ENCODE measurements at places on chromosomes 6 and 20.

- peak; percentile 52 for DNase-seq
These were observed 8.1 kb upstream of the TSPYL1 start for GRCh38 chr6:116287689-116288282.

DNA sequence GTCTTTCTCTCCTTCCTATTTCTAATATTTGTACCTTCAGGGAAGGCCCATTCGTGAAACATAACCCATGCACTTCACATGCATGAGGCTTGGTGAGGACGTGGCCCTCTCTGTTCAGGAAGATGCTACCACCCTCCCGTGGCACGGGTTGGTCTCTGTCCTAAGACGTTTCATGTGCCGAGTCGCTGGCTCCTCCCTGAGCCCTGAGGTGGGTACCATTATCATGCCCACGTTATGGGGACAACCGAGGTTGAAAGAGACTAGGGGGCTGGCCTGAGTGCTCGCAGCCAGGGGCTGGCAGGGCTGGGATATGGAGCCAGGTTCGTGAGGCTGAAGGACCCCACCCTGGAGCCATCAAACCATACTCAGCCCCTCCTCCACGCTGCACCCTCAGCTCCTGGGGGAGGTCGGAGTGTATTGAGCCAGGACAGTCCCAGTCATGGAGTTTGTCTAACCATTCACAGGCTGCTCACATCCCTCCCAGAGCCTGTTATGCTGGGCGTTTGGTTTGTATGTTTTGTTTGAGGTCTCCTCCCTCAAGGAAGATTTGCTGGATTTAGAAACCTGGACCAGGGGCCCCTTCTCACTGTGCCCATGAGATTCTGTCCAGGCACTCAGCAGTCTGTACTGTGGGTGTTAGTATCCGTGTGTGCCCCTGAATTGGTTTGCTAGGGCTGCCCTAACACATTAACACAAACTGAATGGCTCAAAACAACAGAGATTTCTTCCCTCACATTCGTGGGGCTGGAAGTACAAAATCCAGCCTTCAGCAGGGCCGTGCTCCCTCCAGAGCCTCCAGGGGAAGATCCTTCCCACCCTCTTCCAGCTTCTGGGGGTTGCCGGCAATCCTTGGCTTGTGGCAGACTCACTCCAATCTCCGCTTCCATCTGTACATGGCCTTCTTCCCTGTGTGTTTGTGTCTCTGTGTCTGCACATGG is 88.3 kb downstream of the ANKRD60 start:
- no peak for DNase-seq

DNA sequence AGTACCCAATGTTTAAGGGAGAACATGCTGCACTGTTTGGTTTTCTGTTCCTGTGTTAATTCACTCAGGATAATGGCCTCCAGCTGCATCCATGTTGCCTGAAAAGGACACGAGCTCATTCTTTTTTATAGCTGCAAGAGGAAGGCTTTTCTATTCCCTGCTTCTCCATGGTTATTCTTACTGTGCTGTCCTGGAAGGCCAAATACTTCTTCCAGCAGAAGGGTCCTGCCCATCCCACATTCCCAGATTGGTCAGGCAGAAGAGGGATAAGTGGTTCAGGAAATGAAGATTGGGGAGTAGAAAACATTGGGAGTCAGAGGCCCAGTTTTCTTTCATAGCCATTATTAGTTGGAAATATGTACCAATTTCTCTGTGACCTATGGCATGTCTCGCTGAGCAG is 122.4 kb downstream of the TCP11 start:
- no peak for DNase-seq

- DNase-seq = no peak
These were observed 51.9 kb upstream of the MRPS10 start for GRCh38 chr6:42269553-42269952.

GRCh38 chr20:4109307-4109940 is 94.1 kb upstream of the RNF24 start:
- DNase-seq = no peak

- DNase-seq = no peak
These were observed 105.2 kb upstream of the CARMIL1 start for GRCh38 chr6:25173951-25174474.

GRCh38 chr6:42049948-42050296 is 402 bp upstream of the TAF8 start:
- no peak for DNase-seq

GRCh38 chr6:44676826-44677433 is 289.4 kb downstream of the CDC5L start:
- DNase-seq = no peak

GRCh38 chr6:15184441-15184861 is 61.4 kb upstream of the JARID2 start:
- DNase-seq = no peak

DNA sequence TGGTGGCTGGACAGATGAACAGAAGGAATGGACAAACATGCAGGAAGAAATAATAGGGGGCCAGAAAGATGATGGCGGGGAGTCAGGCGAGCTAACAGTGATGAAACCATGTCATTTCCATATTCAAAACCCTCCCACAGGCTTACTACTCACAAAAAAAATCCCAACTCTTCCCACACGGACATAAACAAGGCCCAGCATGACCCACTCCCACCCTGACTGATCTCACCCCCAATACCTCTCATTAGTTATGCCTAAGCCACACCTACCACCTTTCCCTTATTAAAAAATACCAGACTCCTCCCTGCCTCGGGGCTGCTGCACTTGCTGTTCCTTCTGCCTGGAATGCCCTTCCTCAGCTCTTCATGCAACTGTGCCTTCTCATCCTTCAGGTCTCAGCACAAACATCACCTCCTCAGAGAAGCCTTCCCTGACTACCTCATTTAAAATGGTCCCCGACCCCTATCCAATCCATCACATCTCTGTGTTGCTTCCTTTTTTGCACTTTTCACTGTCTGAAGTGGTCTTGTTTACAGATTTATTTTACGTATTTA is 145.8 kb downstream of the PREX1 start:
- DNase-seq = no peak

- no peak for DNase-seq
These were observed 26.2 kb upstream of the OPRM1 start for GRCh38 chr6:154012852-154013251.

DNA sequence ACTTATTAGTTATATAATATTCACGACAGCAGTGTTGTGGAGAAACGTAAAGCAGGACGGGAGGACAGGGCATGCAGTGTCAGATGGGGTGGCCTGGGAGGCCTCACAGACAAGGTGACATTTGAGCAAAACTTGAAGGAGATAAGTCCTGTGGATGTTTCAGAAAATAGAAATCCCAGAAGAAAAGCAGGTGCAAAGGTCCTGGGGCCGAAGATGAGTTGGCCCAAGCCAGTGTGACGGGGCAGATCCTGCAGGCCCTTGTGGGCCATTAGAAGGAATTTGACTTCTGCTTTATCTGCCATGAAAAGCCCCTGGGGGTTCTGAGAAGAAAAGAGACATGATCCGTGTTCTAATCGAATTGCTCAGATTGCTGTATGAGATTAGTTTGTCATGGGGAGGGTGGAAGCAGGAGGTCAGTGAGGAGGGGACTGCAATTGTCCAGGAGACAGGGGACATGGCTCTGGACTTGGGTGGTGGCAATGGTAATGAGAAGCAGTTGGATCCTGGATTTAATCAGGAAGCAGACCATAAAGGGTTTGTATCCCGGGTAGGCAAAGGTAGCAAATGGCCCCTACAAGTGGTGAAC is 437.4 kb upstream of the SULF2 start:
- DNase-seq = no peak

DNA sequence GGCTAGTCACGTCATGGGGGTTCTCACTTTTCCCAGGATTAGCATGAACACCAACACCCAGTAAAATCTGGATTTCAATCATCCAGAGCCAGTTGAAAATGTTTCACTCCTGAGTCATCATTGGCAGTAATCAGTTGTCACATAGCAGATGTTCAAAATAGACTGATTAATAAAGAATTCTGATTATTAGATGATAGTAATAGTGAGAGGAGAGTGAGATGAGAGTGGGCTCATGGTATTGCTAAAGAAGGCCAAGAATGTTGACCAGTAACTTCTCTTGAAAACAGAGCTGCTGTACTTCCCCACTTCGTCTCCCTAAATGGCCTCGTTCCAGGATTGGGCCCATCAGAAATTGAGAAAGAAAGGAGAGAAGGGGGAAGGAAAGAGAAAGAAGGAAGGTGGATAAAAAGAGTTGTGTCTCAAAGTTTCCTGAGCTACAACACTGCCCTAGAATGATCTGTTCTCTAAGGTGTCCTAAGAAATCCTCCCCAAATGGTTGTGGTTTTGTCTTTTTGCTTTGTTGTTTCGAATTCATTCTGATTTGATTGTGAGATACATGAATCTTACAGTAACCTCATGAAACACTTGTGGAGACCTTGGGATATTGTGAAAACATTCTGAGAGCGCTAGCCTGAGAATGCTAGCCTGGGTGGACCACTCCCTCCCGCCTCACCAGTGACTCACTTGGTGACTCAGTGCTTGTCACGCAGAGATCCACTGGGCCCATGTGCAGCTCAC is 502.2 kb upstream of the JARID2 start:
- peak; percentile 29 for DNase-seq

GRCh38 chr6:6191476-6191875 is 129.0 kb downstream of the F13A1 start:
- no peak for DNase-seq

- DNase-seq = no peak
These were observed 15.9 kb upstream of the FANCE start for GRCh38 chr6:35436071-35436857.

GRCh38 chr20:24610341-24611115 is 141.1 kb downstream of the SYNDIG1 start:
- no peak for DNase-seq

- DNase-seq = no peak
These were observed 26.5 kb upstream of the LGSN start for GRCh38 chr6:63346217-63346835.

- no peak for DNase-seq
These were observed 123.5 kb downstream of the TCP11 start for GRCh38 chr6:35017411-35018181.

- no peak for DNase-seq
These were observed 135.5 kb downstream of the PKHD1 start for GRCh38 chr6:51951924-51952323.

DNA sequence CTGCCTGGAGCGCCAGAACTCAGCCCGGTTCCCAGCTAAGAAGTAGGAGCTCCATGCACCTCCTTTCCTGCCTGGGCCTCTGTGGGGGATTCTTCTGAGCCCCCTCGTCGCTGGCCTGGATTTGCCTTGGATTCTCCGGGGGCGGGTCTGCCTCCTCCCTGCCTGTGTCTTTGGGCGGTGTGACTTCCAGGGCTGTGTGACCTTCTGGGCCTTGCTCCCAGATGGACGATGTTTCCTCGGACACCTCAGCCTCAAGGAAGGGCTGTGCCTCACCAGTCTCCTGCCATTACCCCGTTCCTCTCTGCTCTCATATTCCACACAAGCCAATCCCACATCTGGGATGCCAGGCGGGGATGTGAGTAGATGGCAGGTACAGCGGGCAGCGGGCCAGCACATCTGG is 76.8 kb downstream of the ERMARD start:
- DNase-seq = no peak

DNA sequence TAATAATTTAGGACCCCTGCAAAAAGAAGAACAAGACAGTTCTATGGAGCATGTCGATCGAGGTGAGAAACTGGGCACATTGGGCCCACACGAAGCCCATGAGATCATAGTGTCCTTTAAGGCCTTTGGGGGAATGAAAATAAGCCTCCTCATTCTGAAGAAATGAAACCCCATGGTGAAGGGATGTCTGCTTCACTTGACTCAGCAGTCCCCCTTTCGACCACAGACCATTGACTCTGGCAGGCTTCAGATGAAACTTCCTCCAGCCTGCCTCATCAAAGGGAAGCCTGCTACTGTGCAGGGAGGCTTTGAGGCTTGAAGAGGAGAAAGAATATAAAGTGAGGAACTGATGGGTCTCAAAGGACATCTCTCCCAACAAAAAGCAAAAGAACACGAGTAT is 144.2 kb upstream of the FBXL4 start:
- DNase-seq = no peak

Data from CD4-positive, alpha-beta memory T cell (primary cell).